ENCODE measurements at places on chromosomes 5 and 9. TPM values are rescaled to one million over a fixed set of nuclear protein-coding genes. Genes with fewer than 3 reads are reported as not detected.

The GRM6 gene
- not detected for total RNA-seq

The DND1 gene
- total RNA-seq, result 1.4 TPM

The TRPM6 gene
- 1.2 TPM for total RNA-seq

The GABRA6 gene
- total RNA-seq, result not detected

The DNAJB5 gene
- total RNA-seq, result 9.0 TPM

DNA sequence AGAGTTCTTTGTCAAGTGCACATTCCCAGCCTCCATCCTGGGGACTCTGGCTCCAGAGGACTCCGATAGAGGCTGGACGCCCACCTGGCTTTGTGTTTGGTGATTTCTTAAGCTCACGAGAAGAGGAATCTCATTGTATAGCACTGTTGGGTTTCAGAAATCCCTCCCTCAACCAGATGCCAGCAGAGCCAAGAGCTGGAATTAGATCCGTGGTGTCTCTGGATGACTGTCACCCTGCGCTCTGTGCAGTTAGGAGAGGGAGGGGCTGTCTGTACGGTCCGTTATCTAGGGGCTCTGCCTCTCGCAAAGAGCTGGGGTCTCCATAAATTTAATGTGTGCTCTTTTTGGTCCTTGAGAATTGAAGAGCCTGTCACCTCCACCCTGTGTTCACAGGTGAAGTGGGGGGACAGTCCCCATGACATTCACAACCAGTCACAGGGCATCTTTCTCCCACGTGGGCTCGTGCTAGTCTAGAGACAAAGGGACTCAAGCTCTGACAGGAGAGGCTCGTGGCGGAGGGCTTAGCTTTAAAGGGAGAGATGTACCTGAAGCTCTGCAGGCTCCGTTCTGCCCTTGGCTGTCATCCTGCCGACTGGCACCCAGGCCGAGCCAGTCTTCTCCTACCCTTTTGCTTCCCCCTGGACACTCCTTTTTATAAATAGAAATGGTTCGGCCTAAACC lies 41.4 kb downstream of the FAM78A start:
- no peak for DNase-seq

DNA sequence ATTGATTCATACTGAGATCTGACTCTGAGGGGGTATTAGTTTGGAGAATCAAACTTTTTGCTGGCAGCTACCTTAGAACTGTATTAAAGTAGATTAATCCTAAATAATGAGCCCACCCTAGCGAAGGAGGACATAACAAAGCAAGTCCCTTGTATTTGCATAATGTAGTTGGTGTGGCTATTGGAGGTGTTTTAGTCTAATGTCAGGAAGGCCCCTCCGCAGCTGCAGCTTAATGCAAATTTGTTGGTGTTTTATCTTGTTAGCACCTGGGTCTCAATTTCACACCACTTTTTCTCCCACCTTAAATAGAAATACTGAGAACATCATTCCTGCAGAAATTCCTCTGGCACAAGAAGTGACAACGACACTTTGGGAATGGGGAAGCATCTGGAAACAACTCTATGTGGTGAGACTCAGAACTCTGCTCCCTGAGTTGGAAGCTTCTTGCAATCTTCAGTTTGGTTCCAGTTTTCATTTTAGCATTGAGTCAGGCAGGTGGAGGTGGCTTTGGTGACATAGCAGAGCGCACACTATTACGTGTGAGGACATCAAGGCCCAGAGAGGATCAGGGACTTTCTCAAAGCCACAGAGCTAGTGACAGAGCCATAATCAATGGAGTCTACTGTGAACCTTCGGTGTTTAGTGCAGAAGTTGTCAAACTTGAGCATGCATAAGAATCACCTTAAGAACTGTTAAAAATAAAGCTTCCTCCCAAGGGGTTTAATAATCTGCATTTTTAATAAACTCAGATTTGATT lies 33.9 kb downstream of the DOCK2 start:
- no peak for DNase-seq

GRCh38 chr5:97297063-97297703 lies 114.1 kb upstream of the RIOK2 start:
- DNase-seq, result no peak

- no peak for DNase-seq
These were observed 184.8 kb upstream of the TBCA start for GRCh38 chr5:77960863-77961396.

DNA sequence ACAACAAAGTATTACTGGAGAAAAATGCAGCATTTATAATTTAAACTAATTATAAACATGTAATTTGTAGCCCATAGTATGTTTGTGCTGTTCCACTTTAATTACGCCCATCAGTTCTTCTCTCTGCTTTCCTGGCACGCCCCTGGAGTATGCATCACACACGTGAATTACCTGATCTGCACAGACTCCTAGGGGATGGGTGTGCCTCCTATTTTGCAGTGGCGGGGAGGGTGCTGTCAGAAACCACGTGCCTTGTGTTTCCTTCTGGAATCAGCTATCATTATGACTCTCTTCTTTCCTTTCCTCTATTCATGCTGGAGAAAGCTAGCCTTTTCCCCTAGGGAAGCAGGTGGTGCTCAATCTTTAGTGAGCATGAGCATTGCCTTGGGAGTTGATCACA lies 43.3 kb downstream of the RPS23 start:
- no peak for DNase-seq

- DNase-seq, result peak; percentile 35
These were observed 13.8 kb upstream of the LHX2 start for GRCh38 chr9:123997665-123998277.

DNA sequence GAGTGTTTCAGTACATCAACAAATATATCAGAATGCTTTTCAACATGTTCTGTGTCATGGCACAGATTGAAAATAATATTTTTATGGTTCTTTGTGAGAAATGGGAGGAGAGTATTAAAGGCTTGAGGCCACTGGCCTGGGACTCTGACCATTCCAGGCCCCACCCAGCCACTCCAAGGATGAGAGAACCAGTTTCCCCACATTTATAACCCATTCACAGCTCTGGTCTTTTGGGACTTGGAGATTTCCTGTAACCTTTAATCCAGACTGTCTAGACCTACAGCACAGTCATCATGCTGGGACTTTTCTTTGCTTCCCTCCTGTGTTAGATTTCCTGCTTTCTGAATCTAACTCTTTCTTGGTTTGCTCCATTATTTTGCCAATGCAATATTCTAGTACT lies 389.6 kb downstream of the KIAA0825 start:
- no peak for DNase-seq

GRCh38 chr5:19734776-19735175 lies 253.2 kb downstream of the CDH18 start:
- no peak for DNase-seq

GRCh38 chr9:70093944-70094343 lies 50.3 kb downstream of the MAMDC2 start:
- DNase-seq, result no peak

DNA sequence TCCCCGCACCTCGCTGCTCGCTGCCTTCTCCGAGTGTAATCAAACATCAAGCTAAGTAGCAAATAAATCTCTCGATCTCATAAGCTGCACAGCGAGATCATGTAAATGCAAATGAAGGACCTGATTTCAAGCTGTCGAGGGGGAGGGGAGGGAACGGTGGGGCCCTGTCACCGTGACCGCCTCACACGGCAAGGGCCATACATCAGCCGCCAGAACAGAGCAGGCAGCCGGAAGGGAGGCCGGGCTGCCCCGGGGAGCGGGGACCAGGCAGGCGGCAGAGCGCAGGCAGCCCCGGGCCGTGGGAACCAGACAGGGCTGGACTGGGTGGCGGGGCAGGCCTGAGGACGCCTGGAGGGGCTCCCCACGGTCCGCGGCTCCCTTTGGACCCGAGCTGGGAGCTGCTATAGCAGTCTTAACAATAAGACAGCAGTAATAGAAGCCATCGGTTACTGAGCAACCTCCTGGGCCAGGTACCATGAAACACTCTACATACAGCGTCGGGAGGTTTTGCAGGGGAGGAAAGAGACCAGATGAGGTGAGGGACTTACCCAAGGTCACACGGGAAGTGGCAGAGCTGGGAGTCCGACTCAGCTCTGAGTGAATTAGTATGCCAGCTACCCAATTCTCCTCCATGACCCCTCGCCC lies 76.8 kb downstream of the CFAP77 start:
- DNase-seq, result no peak
